Foreskin keratinocyte (primary cell): ENCODE measurements at places on chromosomes 11 and 22. TPM values are rescaled to one million over a fixed set of nuclear protein-coding genes. Genes with fewer than 3 reads are reported as not detected.

- no peak for DNase-seq
Observed at GRCh38 chr22:46273432-46274148, 5.8 kb downstream of the TTC38 start.

Gene WT1
- 0.35 TPM in 1 of 2 replicates, not detected in the other for total RNA-seq

DNA sequence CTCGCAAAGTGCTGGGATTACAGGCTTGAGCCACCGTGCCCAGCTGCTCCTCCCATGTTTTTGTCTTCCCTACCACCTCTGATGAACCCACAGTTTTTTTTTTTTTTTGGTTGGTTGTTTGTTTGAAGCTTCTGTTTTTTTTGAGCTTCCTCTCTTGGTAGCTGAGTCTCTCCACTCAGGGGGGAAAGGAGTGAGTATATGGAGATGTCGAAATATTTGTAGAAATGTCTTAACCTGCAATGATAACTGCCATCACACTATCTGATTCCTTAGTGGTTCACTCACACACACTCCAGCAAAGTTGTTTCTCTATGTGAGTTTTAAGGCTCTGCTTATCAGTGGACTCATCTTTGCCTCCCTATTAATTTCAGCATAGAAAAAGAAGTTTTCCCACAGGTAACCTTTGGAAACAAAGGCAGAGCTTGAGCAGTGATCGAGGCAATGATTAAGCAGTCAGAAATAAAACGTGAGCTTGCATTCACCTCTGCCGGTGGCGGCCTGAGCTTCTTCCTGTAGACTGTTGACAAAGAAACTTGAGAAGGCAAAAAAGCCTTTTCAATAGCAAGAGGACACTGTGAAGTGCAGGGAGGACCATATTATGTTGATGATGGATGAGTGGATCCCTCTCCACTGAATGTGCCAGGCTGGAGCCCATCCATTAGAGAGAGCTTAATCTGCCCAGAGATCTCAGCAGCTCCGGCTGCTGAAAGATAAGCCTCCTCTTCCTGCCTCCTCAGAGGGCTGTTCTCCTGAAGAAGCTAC lies 29.0 kb upstream of the RASSF10 start:
- no peak for DNase-seq

DNA sequence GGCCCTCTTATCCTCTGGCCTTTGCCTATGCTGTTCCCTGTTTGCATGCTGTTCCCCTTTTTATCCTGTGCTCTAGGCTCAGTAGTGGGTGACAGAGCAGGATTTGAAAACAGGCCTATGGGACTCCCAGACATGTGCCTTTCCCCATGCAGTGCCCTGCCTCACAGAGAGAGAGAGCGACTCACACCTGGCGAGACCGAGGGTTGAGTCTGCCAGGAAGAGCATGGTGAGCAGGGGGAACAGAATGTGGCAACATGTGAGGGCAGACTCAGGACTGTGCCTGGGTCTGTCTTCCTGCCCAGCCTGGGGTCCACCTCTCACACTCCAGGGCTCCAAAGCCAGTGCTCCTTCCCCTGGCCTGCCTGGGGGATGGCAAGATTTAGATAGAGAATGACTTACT lies 75.0 kb downstream of the NFAM1 start:
- peak; percentile 58 for DNase-seq

Gene ANO5
- not detected in 2 replicates for total RNA-seq

Gene INPP5J
- 1.3 TPM in 2 replicates for total RNA-seq

Gene SLC22A12
- not detected in 2 replicates for total RNA-seq

DNA sequence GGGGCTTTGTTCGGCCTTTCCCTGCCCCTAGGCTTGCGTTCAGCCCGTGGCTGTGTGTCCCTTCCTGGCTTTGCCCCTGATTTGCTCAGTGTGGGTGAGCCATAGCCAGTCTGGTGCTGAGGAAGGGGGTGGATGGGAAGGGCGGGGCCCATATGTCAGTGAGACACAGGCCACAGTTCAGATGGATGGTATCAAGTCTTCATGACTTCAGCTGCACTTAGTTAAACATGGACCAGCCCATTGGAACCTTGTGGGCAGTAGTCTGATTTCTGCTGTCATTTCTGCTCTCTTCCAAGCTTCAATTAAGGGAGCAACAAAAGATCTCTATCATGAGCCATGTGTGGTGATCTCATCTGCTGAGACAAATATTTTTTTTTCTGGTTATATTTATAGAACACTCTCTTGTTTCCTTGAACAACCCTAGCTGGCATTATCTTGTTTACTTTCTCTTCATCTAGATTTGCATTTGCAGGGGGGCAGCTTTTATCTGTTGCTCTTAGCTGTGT lies 21.6 kb upstream of the PEX26 start:
- DNase-seq, result no peak

Gene PRDX5
- 399 and 407 TPM in 2 replicates for total RNA-seq

- DNase-seq, result no peak
Observed at GRCh38 chr22:46397951-46398350, 62.4 kb downstream of the TRMU start.

DNA sequence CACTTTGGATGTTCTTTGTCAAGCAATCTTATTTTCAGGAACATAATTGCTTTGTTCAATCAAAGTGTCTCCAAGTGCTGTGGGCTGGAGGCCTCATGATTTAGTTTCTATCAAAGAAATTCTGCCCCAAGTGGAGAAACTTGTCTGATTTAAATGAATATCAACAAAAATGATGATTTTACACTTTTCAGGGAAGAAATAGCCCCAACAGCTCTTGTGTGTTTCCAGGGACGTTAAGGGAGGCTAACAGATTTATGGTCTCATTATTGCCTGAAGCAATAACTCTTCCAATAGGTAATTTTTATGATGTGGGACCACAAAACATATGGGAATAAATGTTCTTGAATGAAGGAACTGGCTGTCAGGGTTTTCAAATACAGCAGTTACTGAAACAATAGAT lies 699.1 kb downstream of the FAM181B start:
- DNase-seq, result no peak

Gene TRIOBP
- 35.1 and 36.7 TPM in 2 replicates for total RNA-seq

GRCh38 chr11:65045061-65045460 lies 4.1 kb downstream of the SAC3D1 start:
- DNase-seq, result no peak

- no peak for DNase-seq
Observed at GRCh38 chr11:119793335-119793984, 64.5 kb upstream of the NECTIN1 start.

GRCh38 chr11:84021291-84021690 lies 735.1 kb upstream of the CCDC90B start:
- no peak for DNase-seq

DNA sequence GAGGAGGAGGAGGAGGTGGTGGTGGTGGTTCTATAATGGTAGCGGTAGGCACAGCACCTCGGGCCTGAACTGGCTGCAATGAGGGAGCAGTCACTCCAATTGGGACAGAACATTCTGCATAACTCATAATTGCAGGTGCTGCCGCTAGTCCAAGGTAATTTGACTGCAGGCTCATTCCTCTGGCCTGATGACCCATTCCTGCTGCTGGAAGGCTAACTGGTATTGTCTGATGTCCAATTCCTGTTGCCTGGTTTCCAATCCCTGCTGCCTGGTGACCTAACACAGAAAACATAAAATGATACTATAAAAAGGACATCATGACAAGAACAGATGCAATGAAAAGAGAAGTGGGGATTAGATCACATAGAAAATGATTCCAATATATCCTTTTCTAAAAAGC lies 7.9 kb upstream of the AGBL2 start:
- no peak for DNase-seq

Gene C11orf52
- 1.2 and 2.0 TPM in 2 replicates for total RNA-seq

Gene TMEM86A
- total RNA-seq, result 0.71 and 1.3 TPM in 2 replicates

DNA sequence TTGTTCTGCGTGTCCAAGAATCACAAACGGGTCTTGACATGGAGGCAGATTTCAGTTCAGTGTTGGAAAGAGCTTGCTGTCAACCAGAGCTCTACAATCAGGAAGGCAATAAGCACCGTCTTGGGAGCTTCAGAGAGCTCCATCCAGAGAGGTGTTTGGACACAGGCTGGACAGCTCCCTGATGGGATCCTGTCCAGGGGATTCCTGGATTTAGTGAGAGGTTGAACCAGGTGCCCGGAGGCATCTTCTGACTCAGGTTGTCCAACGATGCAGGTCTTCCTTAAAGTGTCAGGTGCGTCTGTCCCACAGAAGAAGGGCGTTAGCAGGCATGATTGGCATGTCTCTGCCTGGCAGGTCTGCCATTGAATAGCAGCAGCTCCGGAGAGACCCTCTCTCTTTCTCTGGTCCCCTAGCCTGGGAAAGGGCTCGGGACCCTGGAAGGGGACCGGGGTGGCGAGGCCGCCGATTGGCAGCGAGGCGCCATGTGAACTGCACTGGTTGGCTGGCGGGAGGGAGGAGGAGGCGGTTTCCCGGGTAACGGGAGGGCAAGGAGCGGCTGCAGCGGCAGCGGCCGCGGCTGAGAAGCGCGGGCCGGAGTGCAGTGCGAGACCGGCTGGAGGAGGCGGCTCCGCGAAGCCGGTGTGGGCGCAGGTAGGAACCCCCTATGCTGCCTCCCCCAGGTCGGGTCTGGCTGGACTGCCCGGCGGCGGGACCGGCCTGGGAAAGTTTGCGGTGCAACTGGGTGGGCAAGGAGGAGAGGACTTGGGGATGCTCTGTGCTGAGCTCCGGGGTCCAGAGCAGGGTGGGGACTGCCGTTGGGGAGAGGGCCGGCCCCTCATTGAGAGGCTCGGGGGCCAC lies 104.1 kb upstream of the E2F8 start:
- DNase-seq, result peak; percentile 44

Gene XKR3
- not detected in 2 replicates for total RNA-seq

GRCh38 chr11:61815790-61816735 lies 740 bp downstream of the FADS1 start:
- DNase-seq, result peak; percentile 88

Gene E2F8
- 4.4 and 5.4 TPM in 2 replicates for total RNA-seq

Gene LGR4
- 29.0 and 40.7 TPM in 2 replicates for total RNA-seq

GRCh38 chr11:96293598-96294021 lies 49.4 kb downstream of the MAML2 start:
- no peak for DNase-seq

DNA sequence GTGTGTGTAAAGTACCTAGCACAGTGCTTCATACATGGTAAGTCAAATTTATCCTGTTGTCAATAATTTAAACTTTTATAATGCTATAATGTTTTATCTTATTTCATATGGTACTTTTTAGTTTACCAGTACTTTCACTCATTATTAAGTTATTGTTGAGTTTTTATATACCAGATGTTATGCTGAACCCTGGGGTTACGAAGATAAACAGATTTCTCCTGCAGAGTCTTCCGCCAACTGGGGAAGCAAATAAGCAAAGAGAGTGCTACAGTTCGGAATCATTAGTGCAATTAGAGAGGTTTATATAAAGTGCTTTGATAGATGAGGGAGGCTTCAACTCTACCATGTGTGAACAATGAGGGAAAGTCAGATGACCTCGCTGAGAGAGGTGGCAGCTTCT lies 362.3 kb downstream of the DYNC2H1 start:
- no peak for DNase-seq

Gene C2CD2L
- 6.8 and 7.5 TPM in 2 replicates for total RNA-seq

GRCh38 chr11:119892311-119892808 lies 163.4 kb upstream of the NECTIN1 start:
- no peak for DNase-seq

DNA sequence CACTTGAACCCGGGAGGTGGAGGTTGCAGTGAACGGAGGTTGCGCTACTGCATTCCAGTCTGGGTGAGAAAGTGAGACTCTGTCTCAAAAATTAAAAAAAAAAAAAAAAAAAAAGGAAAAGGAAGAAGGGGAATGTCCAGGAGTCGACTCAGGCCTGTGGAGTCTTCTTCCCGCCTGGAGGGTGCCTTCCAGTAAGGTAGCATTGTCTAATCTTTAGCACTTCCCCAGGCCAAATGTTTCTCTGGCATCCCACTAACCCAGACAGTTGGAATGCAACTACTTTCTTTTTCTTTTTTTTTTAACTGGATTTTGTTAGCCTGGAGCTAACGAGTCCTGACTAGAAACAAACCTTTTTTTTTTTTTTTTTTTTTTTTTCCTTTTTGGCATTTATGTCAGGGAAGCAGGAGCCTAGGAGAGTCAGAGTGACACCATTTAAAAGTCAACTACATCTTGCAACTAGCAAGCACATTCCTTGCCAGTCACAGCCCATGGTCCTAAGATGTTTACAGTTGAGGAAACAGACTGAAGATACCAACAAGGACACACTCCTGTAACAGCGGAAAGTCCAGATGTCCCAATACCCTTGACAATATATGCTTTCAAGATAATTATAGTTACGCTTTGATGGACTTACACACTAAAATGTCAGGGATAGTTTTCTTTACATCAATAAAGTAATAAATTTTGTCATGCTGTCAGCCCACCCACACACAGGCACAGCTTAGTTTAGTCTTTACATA lies 10.6 kb downstream of the PLET1 start:
- DNase-seq, result peak; percentile 33

Gene SCN2B
- 0.14 and 0.42 TPM in 2 replicates for total RNA-seq

GRCh38 chr22:38413085-38414008 lies 41.7 kb downstream of the KCNJ4 start:
- DNase-seq, result no peak

GRCh38 chr11:61080526-61080925 lies 21.8 kb upstream of the CD5 start:
- no peak for DNase-seq

GRCh38 chr11:55714982-55715888 lies 53.2 kb downstream of the OR4C6 start:
- DNase-seq, result no peak

GRCh38 chr11:72652873-72653630 lies 21.2 kb downstream of the PDE2A start:
- DNase-seq, result no peak

GRCh38 chr22:24810043-24810749 lies 4.2 kb downstream of the SGSM1 start:
- DNase-seq, result no peak

- no peak for DNase-seq
Observed at GRCh38 chr11:22879630-22880029, 19.4 kb upstream of the CCDC179 start.

GRCh38 chr11:59611570-59612565 lies 3.7 kb downstream of the OSBP start:
- DNase-seq, result no peak

Gene TRIM34
- 6.8 and 8.1 TPM in 2 replicates for total RNA-seq

Gene JAML
- not detected in 2 replicates for total RNA-seq

Gene ALDH3B1
- not detected in 2 replicates for total RNA-seq

Gene CHEK2
- 22.4 and 22.5 TPM in 2 replicates for total RNA-seq

DNA sequence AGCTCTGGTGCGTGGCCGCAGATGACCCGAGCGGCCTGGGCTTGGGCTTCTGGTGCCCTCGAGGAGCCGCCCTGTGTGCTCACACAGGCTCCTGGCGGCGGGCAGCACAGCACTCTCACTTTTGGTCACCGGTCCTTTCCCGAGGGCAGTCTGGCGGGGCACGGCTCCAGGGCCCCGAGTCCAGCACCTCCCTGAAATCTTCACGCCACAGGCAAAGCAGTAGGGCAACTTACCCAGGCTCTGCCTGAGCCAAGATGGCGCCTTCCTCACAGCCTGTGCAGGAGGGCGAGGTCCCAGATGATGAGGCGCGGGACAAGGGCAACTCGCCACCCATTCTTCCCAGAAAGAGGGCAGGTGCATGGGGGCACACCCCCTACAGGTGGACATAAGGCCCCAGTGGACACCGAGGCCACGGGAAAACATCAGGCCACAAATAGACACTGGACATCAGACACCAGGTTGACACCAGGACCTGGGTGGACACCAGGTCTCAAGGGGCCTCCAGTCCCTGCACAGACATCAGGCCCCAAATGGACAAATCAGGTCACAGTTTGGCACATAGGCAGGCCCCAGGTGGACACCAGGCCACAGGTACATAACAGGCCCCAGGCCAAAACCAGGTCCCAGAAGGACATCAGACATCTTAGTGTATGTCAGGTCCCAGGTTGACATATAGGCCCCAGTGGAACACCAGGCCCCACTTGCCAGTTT lies 57.6 kb upstream of the SEPTIN5 start:
- DNase-seq, result no peak
